ENCODE measurements at places on chromosomes 7 and 10. TPM values are rescaled to one million over a fixed set of nuclear protein-coding genes. Genes with fewer than 3 reads are reported as not detected.

DNA sequence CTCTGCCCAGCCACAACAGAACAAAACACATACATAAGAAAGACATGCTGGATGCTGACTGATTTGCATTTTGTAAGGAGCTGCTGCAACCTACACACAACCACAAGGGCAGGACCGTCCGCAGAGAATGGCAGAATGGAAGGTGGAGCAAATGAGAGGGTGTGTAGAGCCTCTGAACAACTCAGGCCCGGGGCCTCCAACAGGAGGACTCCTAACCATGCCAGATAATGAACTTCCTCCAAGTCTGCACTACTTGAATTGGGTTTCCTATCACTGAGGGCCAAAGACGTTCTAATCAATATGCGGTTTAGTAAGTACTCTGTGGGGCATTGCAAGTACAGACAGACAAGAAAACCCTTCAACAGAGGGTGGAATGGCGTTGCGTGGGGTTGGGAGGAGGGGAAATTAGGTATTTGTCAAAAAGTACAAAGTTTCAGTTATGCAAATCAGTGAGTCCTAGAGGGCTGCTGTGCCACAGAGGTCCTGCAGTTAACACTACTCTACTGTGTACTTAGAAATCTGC, 14.6 kb downstream of the VOPP1 start:
- DNase-seq, result no peak

- no peak for DNase-seq
These were observed 630.7 kb downstream of the PARD3 start for GRCh38 chr10:34184397-34184796.

DNA sequence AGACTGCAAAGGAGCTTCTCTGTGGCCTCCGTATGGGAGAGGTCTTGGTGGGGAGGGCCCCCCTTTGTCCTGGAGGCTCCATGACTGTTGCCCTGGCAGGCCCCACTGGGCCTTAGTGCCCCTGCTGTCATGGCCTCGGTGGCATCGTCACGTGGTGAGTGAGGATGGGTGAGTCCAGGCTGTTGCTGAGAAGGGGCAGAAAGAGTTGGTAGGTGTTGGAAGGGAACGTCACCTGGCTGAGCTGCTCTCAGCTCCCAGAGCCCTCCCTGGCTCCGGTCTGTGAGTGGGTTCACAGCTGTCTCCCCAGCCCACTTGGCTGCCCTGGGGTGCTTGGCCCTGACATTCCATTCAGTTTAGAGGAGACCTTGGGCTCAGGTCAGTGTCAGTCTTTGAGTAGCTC, 16.1 kb downstream of the SFRP5 start:
- no peak for DNase-seq

- no peak for DNase-seq
These were observed 132.9 kb upstream of the PLXDC2 start for GRCh38 chr10:19683356-19683755.

- DNase-seq, result no peak
These were observed 38.7 kb upstream of the PCLO start for GRCh38 chr7:83201355-83201754.

- DNase-seq, result no peak
These were observed 13.2 kb downstream of the ERVW-1 start for GRCh38 chr7:92464515-92464914.

- no peak for DNase-seq
These were observed 27.5 kb downstream of the TLX1 start for GRCh38 chr10:101158459-101159058.

GRCh38 chr10:43739161-43739560, 90.5 kb upstream of the ZNF32 start:
- no peak for DNase-seq

DNA sequence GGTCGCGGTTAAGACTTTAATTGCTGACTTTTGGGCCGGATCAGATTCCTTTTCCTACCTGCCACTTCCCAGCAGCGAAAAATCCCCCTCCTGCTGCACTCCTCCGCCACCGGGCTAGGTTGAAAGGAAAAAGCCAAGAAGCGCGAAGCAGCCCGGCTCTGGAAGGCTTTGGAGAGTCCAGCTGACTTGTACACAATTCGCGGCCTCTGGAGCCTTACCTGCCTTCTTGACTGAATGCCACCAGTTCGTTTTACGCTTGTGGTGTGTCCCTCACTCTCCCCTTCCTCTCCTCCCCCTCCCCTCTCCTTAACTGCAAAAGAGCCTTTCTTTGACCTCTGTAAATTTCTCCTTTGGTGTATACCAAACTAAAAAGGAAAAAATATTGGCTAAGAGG, 2.7 kb upstream of the FEZF1 start:
- DNase-seq, result no peak

DNA sequence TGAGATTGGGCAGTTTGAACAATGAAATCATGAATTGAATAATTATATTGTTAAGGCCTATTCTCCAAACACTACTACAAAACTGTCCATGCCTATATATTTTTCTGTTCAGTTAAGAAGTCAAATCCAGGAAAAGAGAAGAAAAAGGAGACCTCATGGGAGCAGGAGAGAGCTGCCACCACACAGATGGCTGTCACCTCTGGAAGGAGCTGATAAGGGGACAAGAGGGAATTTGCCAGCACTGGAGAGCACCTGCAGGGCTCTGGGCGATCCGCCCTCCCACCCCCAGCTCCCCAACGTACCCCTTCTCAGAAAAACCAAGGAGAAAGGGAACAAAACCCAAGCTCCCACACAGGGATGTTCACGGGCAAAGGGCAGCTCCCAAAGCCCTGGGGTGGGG, 227.8 kb downstream of the TNS3 start:
- DNase-seq, result no peak

- DNase-seq, result no peak
These were observed 210.5 kb downstream of the ARHGAP21 start for GRCh38 chr10:24513155-24513554.

GRCh38 chr7:111112439-111112838, 21.5 kb downstream of the LRRN3 start:
- DNase-seq, result no peak

GRCh38 chr10:120841522-120842189, 9.5 kb upstream of the WDR11 start:
- no peak for DNase-seq

- DNase-seq, result no peak
These were observed 935 bp downstream of the TM9SF3 start for GRCh38 chr10:96585736-96586418.

- DNase-seq, result no peak
These were observed 340.8 kb upstream of the PODXL start for GRCh38 chr7:131897016-131897789.

DNA sequence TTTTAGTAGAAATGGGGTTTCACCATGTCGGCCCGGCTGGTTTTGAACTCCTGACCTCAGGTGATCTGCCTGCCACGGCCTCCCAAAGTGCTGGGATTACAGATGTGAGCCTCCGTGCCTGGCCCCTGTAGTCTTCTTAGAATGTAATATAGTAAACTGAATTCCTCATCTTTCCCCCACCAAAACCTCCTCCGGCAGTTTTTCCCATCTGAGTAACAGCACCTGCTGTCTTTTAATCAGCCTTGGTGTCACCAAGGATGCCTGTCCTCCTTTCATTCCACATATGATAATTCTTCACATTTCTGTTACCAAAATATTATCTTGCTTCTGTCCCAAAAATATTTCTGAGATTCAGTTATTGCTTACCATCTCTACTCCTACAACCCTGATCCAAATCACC, 80.2 kb downstream of the ZEB1 start:
- no peak for DNase-seq

GRCh38 chr7:17058568-17058967, 176.8 kb upstream of the AGR3 start:
- no peak for DNase-seq

DNA sequence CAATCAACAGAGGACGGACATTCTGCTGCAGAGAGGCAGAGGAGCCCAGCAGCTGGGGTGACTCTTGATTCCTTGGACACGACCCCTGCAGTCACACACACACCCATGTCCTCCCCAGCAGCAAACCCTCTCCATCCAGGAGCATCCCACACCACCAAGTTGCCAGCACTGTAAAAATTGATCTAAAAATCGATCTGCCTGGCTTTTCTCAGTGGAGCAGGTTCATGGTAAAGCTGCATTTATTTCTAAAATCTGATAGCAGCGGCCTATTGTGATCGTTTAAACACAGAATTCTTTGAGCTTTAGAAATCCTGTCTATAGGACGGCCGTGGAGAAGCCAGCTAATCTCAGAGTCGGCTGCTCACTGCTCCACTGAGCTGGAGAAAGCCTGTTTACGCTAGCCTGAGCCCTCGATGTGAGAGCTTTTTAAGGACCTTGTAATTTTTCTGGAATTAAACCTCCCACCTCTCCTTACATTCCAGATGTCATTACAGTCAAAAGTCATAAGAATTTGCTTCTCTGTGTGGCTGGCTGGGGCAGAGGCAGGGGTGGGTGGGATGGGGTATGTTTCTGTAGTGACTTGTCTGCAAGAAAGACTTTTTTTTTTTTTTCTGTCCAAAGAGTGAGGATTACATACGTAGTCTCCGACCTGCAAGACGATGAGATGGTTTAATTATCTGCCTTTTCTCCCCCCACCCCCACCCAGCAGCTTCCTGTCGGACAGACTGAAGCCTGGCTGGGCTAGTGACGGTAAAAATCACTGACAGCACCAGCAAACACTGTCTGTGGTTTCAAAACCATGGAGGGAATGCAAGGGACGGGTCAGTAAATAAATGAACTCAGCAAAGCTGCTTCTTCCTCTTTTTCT, 31.6 kb downstream of the TRIM8 start:
- DNase-seq, result no peak

DNA sequence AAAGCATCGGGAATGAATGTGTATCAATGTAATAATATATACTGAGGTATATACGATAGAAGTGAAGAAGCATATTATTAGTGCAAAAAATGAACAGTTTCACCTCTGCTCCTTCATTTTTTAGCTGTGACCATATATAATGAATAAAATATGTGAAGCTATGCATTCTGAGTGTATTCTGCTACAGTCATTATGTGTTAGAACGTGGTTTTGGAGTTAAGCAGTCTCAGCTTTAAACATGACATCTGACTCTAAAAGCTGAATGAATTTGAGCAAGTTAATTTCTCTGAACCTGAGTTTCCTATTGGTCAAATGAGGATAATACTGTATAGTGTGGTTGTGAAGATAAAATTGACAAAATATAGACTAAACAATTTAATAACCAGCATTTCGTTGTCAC, 358.1 kb downstream of the SUGCT start:
- no peak for DNase-seq

DNA sequence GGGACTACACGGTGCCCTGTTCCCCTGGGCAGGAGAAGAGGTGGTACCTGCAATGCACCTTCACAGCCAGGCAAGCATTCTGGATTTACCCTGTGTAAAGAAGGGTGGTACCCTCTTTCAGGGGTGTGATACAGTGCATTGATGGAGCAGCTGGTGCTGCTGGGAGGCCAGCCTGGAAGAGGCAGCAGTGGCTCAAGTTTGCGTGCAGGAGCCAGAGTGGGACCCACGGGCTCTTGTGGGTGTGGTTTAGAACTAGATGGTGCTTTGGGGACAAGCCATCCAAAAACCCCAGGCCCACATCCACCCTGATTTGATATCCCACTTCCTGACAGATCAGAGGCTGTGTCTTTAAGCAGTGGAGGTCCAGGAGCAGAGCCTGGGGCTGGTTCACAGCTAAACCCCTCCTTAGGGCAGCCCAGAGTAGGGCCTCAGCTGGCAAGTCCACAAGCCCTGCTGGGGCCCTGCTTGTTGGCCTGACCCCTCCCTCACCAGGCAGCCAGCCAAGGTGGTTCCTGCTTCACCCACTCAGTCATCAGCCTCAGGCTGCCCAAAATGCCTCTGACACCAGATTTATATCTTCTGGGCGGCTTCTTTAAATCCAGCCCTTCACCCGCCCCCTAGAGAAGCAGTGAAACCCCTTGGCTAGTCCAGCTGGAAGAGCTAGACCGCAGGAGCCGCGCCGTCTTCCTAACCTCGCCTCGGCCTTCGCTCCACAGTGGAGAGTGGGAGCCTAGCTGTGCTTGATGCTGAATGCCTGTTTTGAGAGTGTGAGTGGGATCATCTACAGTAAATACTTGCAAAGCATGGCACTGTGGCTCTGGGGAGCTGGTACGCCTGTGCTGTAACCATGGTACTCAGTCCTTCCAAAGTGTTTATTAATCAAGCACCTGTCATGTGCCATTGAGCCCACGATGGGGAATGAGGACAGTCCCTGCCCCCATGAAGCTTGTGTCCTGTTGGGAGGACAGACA, 1.4 kb upstream of the ASIC3 start:
- no peak for DNase-seq

GRCh38 chr7:94510582-94511496, 1.2 kb downstream of the CASD1 start:
- peak; percentile 51 for DNase-seq

DNA sequence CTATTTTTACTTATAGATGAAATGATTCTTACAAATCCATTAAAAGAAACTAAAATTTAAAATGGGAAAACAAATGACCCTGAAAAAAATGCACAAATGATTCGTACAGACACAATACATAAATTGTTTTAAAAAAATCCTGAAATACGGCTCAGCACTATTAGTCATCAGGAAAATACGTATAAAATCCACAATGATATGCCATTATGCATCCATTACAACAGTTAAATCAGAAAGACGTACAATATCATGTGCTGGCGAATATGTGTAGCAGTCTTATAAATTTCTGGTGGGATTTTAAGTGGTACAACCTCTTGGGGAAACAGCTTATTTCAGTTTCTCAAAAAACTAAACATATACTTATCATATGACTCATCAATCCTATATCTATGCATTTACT, 600.1 kb upstream of the STEAP1 start:
- no peak for DNase-seq

DNA sequence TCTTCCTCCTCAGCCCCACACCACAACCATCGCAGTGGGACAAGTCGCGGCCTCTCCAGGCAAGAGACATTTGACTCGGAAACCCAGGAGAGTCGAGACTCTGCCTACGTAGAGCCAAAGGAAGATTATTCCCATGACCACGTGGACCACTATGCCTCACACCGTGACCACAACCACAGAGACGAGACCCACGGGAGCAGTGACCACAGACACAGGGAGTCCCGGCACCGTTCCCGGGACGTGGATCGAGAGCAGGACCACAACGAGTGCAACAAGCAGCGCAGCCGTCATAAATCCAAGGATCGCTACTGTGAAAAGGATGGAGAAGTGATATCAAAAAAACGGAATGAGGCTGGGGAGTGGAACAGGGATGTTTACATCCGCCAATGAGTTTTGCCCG, 112.1 kb downstream of the NSUN6 start:
- no peak for DNase-seq

GRCh38 chr10:46325021-46325420, 38.2 kb downstream of the ANTXRL start:
- no peak for DNase-seq

GRCh38 chr7:129103561-129104324, 40.8 kb upstream of the TSPAN33 start:
- DNase-seq, result no peak

OR2A42 gene
- not detected for polyA plus RNA-seq

INHBA gene
- polyA plus RNA-seq, result not detected

TYW1B gene
- polyA plus RNA-seq, result 0.80 TPM

BMPER gene
- polyA plus RNA-seq, result not detected

TMEM270 gene
- polyA plus RNA-seq, result not detected

ABCC2 gene
- 0.60 TPM for polyA plus RNA-seq

TDRD1 gene
- polyA plus RNA-seq, result not detected

CTAGE8 gene
- 0.47 TPM for polyA plus RNA-seq

DENND2A gene
- polyA plus RNA-seq, result not detected

Data from naive thymus-derived CD8-positive, alpha-beta T cell (primary cell).